Fibroblast of the aortic adventitia (primary cell): ENCODE measurements at places on chromosomes 3 and 15. TPM values are rescaled to one million over a fixed set of nuclear protein-coding genes. Genes with fewer than 3 reads are reported as not detected.

PRR20G gene
- total RNA-seq: not detected in 2 replicates

HYAL1 gene
- total RNA-seq: 0.90 TPM in 1 of 2 replicates, not detected in the other

IL16 gene
- 0.65 and 1.4 TPM in 2 replicates for total RNA-seq

DNA sequence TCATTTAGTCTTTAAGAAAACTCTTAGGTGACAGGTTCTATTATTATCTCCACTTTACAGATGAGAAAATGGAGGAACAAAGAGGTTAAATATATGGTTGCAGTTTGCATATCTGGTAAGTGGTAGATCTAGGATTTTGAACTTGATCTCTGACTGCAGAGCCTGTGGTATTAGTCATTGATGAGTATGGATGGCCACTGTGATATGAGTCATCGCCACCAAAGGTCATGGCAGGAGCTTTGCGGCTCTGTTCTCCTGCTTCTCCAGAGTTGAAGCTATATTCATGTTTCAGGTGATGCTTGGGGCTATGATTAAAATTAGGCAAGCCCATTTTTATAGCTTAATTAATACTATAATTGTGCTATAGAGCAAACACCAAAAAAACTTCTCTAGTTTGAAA, 306.2 kb upstream of the DPPA4 start:
- peak; percentile 9 for DNase-seq

DNA sequence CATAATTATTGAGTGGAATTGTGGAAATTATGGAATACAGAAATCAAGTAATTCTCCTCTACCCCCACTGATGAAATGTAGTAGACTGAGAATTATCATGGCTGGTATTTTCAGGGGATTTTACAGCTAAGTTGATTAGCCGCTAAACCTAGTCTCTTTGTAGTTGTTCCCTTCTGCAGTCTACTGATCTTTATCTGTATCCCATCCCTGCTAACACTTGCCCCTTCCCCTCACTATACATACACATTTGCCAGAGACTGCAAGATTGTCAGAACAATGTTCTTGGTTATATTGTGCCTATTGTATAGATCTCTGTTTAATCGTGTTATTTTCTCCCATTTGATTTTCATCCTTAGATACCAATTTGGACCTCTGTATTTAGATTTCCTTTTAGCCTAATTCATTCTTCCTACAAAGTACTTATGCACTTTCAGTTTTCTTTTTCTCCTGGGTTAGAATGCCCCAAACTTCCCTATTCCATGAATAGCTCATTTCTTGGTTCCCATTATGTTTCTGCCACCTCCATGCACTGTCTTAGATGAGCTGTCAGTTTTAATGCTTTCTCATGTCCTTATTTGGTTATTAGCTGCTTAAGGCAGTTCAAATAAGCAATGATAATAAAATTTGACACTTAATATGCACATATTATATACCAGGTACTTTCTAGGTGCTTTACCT, 86.9 kb downstream of the CDIN1 start:
- no peak for DNase-seq

DNA sequence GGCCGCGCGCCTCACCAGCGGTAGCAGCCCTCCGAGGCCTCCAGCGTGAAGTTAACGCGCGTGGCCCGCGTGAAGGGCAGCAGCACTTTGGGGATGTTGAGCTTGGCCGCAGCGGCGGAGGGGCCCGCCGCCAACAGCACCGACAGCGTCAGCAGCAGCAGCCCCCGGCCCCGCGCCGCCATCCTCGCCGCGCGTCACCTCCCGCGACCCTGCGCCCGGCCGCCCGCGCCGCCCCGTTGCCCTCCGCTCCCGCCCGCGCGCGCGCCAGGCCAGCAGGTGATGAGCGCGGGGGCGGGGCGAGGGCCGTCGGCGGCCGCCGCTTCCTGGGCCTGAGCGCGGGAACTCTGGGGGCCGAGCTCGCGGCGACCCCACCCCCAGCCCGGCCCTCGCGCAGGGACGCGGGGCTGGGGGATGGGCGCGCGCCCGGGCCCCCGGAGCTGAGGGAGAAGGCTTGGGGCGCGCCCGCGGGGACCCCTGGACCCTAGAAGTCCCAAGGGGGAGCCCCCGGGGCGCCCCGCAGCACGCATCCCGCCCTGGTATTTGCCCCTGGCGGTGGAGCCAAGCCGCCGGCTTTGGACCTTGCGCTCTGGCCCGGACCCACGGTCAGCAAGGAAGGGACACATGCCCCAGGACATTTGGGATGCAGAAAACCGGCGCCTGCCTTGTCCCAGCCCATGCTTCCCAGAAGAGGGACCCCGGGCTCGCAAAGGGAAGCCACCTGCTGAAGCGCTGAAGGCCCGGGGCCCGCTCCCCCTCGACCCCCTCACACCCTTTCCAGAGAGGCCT, at the start of gene NUP210:
NUP210 (minus strand) TSS at position 278 of the 786 bp plus-strand sequence; CDS start at position 182, 96 bp downstream.
- DNase-seq: no peak

DNA sequence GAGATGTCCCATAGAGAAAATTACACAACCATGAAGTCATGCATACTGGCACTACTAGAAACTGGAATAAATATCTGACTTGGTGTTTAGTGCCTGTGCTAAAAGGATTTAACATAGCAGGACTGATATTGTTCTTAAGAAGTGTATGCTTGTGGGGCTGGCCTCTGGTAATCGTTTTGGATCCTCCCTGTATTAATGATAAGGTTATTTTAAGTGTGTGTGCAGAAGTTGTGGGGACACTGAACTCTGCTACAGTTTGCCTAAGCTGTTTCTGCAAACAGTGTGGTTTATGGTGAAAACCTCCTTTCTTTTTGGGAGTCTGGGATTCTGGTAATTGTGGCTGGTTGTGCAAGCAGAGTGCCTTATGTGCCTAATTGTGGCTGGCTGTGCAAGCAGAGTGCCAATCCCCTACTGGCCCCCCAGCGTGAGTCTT, 120.8 kb downstream of the CLASP2 start:
- DNase-seq: no peak

- DNase-seq: peak; percentile 69
Observed at GRCh38 chr3:33826688-33827087, 28.3 kb downstream of the PDCD6IP start.
